ENCODE measurements at places on chromosomes 5 and 9.

- no peak for DNase-seq
Observed at GRCh38 chr5:122701640-122702523, 73.0 kb upstream of the SNX2 start.

GRCh38 chr5:143168171-143168741, 235.2 kb downstream of the NR3C1 start:
- peak; percentile 37 for DNase-seq

- DNase-seq = peak; percentile 22
Observed at GRCh38 chr5:65828022-65828896, 98.1 kb upstream of the ERBIN start.

- no peak for DNase-seq
Observed at GRCh38 chr9:111975709-111976108, 79.1 kb downstream of the UGCG start.

- DNase-seq = no peak
Observed at GRCh38 chr5:125926172-125926571, 497.0 kb upstream of the GRAMD2B start.

GRCh38 chr9:19650312-19650711, 138.5 kb downstream of the SLC24A2 start:
- no peak for DNase-seq

- no peak for DNase-seq
Observed at GRCh38 chr5:51385216-51385615, 2.0 kb downstream of the ISL1 start.

GRCh38 chr5:882253-883183, 10.1 kb downstream of the BRD9 start:
- DNase-seq = no peak
